HCT116 (cell line): ENCODE measurements at places on chromosomes 4 and X. TPM values are rescaled to one million over a fixed set of nuclear protein-coding genes. Genes with fewer than 3 reads are reported as not detected.

PPP1R3F gene
- total RNA-seq = 1.6 TPM

RENBP gene
- total RNA-seq = 1.3 TPM

FGFBP1 gene
- total RNA-seq = 8.7 TPM

DNA sequence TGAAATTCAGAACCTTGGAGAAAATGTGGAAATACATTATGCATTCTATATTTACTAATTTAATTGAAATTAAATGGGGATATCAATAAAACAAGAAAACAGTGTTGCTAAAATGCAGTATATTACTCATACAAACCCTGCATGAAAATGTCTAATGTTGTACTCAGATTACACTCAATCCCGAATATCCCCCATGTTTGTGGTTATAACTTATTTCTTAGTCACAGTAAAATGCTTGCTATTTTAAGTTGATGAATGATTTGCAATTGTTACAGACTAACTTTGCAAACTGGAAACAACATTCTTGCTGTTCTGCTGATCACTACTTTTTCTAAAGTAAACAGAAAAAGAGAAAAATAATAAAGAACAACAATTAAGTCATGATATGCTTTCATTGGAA, 33.1 kb upstream of the ANXA10 start:
- H3K4me3 ChIP-seq = no peak overlapping the region
- DNase-seq = no peak
- no peaks in the 10 kb centered on the region for H3K36me3 ChIP-seq
- no peaks in the 10 kb centered on the region for H3K27me3 ChIP-seq
- H3K4me1 ChIP-seq = no peaks in the 10 kb centered on the region

CXCL11 gene
- total RNA-seq = not detected

- H3K36me3 ChIP-seq = no peaks in the 10 kb centered on the region
- DNase-seq = no peak
- H3K4me3 ChIP-seq = no peak overlapping the region; the same call in 1 of the 2 replicates
Observed at GRCh38 chr4:140092094-140092851, 61.7 kb downstream of the MAML3 start.

DNA sequence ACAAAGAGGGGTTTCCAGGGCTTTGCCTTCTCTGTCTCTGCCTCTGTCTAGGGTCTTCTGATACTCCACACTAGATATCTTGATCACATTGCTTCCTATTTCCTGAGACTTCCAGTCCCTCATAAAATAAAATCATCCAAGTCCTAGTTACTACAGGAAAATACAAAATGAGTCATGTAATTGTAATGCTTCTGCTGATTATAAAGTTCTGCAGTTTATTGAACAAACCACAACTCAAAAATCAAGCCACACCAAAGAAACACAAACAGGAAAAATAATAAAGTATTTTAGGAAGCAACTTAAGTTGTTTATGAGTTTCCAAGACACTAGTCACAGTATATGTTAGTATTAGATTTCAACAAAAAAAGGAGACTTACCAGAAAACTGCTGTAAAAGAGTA, 695.1 kb upstream of the GALNTL6 start:
- no peaks in the 10 kb centered on the region for H3K4me1 ChIP-seq
- H3K4me3 ChIP-seq = no peak overlapping the region
- H3K27me3 ChIP-seq = no peaks in the 10 kb centered on the region
- no peak for DNase-seq
- no peaks in the 10 kb centered on the region for H3K36me3 ChIP-seq

CLGN gene
- total RNA-seq = 1.4 TPM
